ENCODE measurements at places on chromosomes 1 and 21. TPM values are rescaled to one million over a fixed set of nuclear protein-coding genes. Genes with fewer than 3 reads are reported as not detected.

DNA sequence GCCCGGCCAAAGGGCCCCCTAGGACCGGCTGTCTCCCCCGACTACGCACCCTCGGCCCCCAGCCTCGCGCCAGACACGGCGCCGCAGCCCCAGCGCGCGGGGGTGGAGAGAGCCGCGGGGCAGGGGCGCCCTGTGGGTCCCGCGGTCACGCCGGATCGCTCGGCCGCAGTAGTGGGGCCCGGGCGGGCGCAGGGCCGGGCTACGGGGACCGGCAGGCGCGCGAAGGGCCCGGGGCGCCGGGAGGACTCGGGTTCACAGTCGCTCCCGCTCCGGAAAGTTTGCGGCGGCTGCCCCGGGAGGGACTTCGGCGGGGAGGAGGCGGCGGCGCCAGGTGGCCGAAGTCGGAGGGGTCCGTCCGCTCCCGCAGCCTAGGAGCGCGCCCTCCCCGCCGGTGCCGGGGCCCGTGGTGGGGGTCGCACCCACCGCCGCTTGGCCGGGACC lies 7.1 kb upstream of the ZNF669 start:
- H3K4me1 ChIP-seq: no peaks in the 10 kb centered on the region
- no peak for DNase-seq
- H3K36me3 ChIP-seq: no peaks in the 10 kb centered on the region
- peak overlapping the region; percentile 60 for H3K4me3 ChIP-seq
- no peaks in the 10 kb centered on the region for H3K27me3 ChIP-seq
- peak overlapping the region; percentile 28 for H3K27ac ChIP-seq

DNA sequence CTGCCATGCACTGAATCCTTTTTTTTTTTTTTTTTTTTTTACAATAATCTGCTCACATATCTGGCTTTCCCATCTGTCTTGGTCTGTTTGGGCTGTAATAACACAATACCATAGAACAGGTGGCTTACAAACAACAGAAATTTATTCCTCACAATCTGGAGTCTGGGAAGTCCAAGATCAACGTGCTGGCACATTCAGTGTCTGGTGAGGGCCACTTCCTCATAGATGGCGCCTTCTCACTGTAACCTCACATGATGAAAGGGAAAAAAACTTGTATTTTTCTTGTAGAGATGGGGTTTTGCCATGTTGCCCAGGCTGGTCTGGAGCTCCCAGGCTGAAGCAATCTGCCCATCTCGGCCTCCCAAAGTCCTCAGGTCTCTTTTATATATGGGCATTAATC lies 13.0 kb upstream of the PARP1 start:
- H3K27ac ChIP-seq: no peak overlapping the region
- H3K36me3 ChIP-seq: no peaks in the 10 kb centered on the region
- no peaks in the 10 kb centered on the region for H3K4me1 ChIP-seq
- H3K27me3 ChIP-seq: peaks cover 18% of the 10 kb centered on the region
- H3K4me3 ChIP-seq: no peak overlapping the region

- H3K27ac ChIP-seq: no peak overlapping the region
- no peaks in the 10 kb centered on the region for H3K27me3 ChIP-seq
- peak; percentile 56 for DNase-seq
- H3K4me3 ChIP-seq: no peak overlapping the region
Observed at GRCh38 chr1:3495776-3496745, 41.6 kb downstream of the ARHGEF16 start.

- H3K4me3 ChIP-seq: no peak overlapping the region
- H3K4me1 ChIP-seq: peaks cover 11% of the 10 kb centered on the region
- H3K36me3 ChIP-seq: no peaks in the 10 kb centered on the region
- peak overlapping the region; percentile 42 for H3K27ac ChIP-seq
Observed at GRCh38 chr21:43578677-43579303, 80.5 kb downstream of the HSF2BP start.

TPRG1L gene
- 25.3 TPM for total RNA-seq

Data from IMR-90 (cell line).